ENCODE measurements at places on chromosomes 4 and X. TPM values are rescaled to one million over a fixed set of nuclear protein-coding genes. Genes with fewer than 3 reads are reported as not detected.

Gene ATOH1
- not detected for total RNA-seq

Gene MAGEA12
- total RNA-seq = not detected

Gene MAGEA8
- not detected for total RNA-seq

Gene TAB3
- total RNA-seq = 43.7 TPM

Gene BLTP1
- total RNA-seq = 95.0 TPM

Gene DMD
- total RNA-seq = 13.0 TPM

Gene FGF5
- total RNA-seq = not detected

Gene RNF212
- 1.6 TPM for total RNA-seq

Gene HSFX1
- 0.43 TPM for total RNA-seq

Gene RAPGEF2
- total RNA-seq = 56.5 TPM

Gene MAGEC3
- not detected for total RNA-seq

Gene RGN
- 0.79 TPM for total RNA-seq

Gene UGT2B15
- not detected for total RNA-seq

Gene SLC2A9
- 0.22 TPM for total RNA-seq

Gene DDX53
- not detected for total RNA-seq

Gene SLIT2
- 82.4 TPM for total RNA-seq

Gene CXCL5
- not detected for total RNA-seq

Gene PJA1
- 27.0 TPM for total RNA-seq

Gene GATA1
- not detected for total RNA-seq

Gene YY2
- 0.98 TPM for total RNA-seq

Gene PRKX
- 7.9 TPM for total RNA-seq

Gene FOXR2
- total RNA-seq = not detected

Gene ITGB1BP2
- total RNA-seq = 3.1 TPM

Gene CCDC160
- 0.79 TPM for total RNA-seq

Gene TNIP3
- total RNA-seq = not detected

Gene GPRASP1
- 1.3 TPM for total RNA-seq

Gene MXRA5
- total RNA-seq = 58.1 TPM

Gene CT45A1
- total RNA-seq = not detected

Gene APBB2
- total RNA-seq = 56.3 TPM

Gene HSFX4
- total RNA-seq = not detected

Gene TBX22
- total RNA-seq = not detected

Gene SLITRK4
- not detected for total RNA-seq

Gene AADAT
- 18.8 TPM for total RNA-seq

Gene CXCL9
- total RNA-seq = not detected

Gene TDO2
- not detected for total RNA-seq

Gene DNAAF6
- not detected for total RNA-seq

Gene ITIH6
- total RNA-seq = not detected

Gene RAB40AL
- total RNA-seq = 2.0 TPM

Gene CTAG1A
- total RNA-seq = not detected

Gene TMEM131L
- 5.9 TPM for total RNA-seq

Gene MAGED4
- total RNA-seq = 115 TPM

Gene REELD1
- not detected for total RNA-seq

Gene CHRDL1
- not detected for total RNA-seq

Gene GLOD5
- total RNA-seq = not detected

Gene MAGEB4
- not detected for total RNA-seq

Gene ABLIM2
- under 0.01 TPM for total RNA-seq

Gene PAGE2B
- total RNA-seq = not detected

Gene TCP11X2
- total RNA-seq = not detected

Gene FDCSP
- not detected for total RNA-seq

Gene TRPC3
- not detected for total RNA-seq

Gene IDUA
- total RNA-seq = 17.0 TPM

Gene FRAS1
- total RNA-seq = 25.9 TPM

Gene BBS12
- total RNA-seq = 6.0 TPM

Measured in placental epithelial cell (primary cell).